Inflammatory macrophage treated with lipopolysaccharide for 4 hours (primary cell): ENCODE measurements at places on chromosomes 2 and 18.

GRCh38 chr2:100919316-100919715 lies 82.8 kb upstream of the RPL31 start:
- DNase-seq = no peak

DNA sequence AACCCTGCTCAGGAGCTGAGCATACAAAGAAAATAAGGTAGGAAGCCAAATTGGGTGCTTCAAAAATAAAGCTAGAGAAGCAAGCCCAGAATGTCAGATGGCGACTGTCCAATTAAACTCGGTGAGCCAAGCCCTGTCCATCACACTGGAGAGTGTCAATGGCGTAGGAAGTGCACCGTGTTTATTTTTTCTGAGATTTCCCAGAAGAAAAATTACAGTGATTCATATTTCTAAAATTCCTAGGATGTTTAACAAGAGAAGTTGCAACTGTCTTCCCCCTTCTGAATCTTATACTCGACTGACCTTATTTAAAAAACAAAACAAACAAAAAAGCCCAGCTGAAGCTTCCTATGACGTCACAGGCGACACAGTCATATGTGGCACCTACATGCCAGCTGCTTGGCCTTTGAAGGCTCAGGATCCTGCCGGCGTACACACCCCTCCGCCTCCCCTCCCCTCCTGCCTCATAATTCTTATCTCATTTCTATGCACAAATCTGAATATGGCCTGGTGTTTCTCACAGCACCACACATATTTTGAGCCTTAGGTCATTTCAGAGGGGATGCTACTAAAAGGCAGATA lies 60.8 kb downstream of the MBP start:
- no peak for DNase-seq

- no peak for DNase-seq
These were observed 63.0 kb downstream of the WDR75 start for GRCh38 chr2:189504238-189504637.

DNA sequence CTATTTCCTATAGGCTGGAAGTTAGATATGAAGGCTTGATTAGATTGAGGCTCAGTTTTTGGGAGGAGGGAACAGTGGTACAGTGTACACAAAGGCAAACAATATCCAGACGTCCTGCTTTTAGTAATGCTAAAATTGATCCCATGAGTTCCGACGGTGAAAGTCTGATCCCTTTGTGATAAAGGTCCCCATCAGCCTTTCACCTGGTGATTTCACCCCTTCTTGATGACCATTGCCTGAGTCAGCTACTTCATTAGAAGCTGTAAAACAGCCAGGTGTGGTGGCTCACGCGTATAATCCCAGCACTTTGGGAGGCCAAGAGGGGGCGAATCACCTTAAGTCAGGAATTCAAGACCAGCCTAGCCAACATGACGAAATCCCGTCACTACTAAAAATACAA lies 29.7 kb downstream of the TWSG1 start:
- DNase-seq = no peak

- no peak for DNase-seq
These were observed 151.2 kb upstream of the HS6ST1 start for GRCh38 chr2:128469875-128470274.

DNA sequence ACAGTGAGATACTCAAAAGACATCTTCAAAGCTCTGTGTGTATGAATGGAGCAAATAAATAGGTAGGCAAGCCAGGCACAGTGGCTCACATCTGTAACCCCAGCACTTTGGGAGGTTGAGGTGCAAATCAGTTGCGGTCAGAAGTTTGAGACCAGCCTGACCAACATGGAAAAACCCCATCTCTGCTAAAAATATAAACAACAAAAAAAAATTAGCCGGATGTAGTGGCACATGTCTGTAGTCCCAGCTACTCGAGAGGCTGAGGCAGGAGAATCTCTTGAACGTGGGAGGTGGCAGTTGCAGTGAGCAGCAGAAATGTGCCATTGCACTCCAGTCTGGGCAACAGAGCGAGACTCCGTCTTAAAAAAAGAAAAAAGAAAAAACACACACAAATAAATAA lies 945.1 kb upstream of the PIK3C3 start:
- DNase-seq = no peak

DNA sequence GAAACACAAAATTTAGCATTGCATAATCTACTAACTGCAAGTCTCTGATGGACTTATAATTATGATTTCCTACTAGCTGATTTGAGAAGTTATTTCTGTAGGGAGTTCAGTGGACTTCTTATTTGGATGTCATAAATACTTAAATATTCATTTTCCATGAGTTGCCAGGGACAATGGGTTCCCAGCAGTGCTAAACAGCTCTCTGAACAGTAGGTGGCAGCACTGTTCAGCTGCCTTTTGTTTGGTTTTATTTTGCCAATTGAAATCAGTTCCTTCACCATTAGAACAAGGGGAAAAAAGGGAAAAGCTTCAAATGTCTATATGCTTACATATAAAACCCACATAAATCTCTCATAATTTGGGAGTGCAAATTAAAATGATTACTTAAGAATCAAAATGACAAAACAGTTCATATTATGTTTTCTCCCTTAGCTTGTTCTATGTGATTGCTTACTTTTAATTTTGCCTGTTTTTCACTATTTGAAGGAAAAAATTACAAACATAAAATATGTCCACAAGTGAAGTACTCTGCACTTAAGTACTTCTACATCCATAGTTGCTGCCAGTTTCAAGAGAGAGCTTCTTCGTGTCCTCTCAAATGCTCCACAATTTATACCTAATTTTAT lies 898.9 kb downstream of the CPS1 start:
- DNase-seq = peak; percentile 16

- peak; percentile 65 for DNase-seq
These were observed 90.8 kb downstream of the FAM124B start for GRCh38 chr2:224310943-224311625.

DNA sequence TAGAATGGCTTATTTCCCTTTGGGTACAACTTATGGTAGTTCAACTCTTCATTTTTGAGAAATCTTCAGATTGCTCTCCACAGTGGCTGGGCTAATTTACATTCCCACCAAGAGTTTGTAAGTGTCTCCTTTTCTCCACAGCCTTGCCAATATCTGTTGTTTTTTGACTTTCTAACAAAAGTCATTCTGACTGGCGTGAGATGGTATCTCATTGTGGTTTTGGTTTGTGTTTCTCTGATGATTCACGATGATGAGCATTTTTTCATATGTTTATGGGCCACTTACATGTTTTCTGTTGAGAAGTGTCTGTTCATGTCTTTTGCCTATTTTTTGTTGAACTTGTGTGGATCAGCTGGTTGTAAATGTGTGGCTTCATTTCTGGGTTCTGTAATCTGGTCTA lies 871.0 kb downstream of the EPHA4 start:
- no peak for DNase-seq

- DNase-seq = no peak
These were observed 25.4 kb downstream of the ALPK2 start for GRCh38 chr18:58603375-58604067.

GRCh38 chr18:8261651-8262091 lies 347.6 kb upstream of the RAB12 start:
- DNase-seq = no peak

GRCh38 chr2:77513191-77513590 lies 9.0 kb downstream of the LRRTM4 start:
- DNase-seq = no peak

- no peak for DNase-seq
These were observed 52.3 kb downstream of the KLF7 start for GRCh38 chr2:207113414-207113813.

DNA sequence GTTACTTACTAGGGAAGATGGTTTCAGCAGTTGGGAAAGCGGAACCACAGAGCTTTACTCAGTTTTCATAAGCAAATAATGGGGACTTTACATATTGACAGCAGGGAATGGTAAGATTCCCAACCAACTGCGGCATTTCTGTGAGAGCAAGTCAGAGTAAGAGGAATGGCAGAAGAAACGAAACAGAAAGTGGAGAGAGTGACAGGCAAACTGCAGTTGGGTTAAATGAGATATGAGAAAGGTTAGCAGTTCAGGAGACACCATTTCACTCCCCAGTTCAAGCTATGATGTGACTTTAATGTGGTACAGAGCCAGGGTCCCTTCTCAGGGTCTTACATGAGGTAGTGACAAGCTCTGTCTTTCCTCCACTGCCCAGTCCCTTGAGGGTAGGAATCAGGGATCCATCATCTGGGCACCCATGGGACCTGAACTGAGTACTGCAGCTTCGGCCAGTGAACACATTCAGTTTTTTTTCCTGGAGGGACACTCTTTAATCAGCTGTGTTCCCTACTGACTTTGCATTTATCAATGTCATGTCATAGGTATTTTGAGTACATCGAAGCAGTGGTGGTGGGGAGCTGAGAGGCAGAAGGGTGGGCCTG lies 33.0 kb upstream of the GREB1 start:
- peak; percentile 10 for DNase-seq

DNA sequence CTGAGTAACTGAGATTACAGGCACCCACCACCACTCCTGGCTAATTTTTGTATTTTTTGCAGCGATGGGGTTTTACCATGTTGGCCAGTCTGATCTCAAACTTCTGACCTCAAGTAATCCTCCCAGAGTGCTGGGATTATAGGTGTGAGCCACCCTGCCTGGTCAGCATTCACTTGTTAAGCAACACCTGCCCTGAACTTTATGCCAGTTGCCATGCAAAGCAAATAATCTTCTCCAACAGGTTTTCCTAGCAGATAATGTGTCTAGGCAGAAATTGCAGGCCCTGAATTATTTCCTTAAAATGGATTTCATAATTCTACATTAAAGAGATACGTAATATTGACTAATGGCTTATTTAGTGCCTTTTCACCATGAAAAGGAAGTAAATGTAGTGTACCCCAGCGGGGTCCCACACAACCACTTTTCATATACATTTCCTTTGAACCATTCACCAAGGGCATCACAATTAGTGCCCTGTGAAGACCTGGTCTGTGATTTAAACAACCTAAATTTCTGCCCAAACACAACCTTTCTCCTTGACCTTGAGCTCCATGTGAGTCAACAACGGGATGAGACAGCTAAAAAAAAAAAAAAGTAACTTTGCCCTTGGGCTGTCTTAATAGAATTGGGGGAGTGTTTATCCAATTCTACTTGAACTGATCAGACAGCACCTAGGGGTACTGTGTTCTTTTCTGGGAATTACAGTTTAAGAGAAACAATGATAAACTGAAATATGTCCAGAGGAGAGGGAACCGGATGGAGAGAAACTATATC lies 41.6 kb downstream of the EEF1B2 start:
- DNase-seq = no peak

- DNase-seq = no peak
These were observed 4.2 kb upstream of the ATP6V1B1 start for GRCh38 chr2:70931376-70932000.

- DNase-seq = peak; percentile 76
These were observed 161.1 kb downstream of the ARL4C start for GRCh38 chr2:234335661-234336228.

DNA sequence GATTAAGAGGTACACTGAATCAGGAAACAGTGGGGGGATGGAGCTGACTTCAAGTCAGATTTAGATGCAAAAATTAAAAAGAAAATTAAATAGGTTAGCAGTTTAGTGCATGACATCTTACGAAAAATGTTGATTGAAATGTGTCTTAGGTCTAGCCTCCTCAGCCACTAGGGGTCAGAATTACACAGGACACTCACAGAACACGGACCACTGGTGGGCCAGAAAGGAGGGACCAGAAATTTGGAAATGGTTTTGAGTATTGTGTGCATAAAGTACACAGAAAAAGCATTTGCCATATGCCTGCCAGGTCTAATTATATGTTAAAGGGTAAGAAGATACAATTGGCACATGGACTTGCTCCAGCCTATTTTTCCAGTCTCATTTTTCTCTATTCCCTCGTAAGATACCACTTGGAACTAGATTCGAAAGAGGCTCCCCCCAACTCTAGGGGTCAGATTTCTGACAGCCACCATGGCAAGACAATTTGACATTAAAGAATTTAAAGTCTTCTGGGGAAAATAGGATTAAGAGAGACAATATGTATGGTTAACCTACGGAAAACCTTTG lies 550.2 kb upstream of the SETBP1 start:
- DNase-seq = no peak

GRCh38 chr2:203501873-203502272 lies 33.2 kb downstream of the RAPH1 start:
- DNase-seq = peak; percentile 23
